Esophagus muscularis mucosa (tissue), 4 donors: ENCODE measurements at places on chromosomes 13 and 19.

DNA sequence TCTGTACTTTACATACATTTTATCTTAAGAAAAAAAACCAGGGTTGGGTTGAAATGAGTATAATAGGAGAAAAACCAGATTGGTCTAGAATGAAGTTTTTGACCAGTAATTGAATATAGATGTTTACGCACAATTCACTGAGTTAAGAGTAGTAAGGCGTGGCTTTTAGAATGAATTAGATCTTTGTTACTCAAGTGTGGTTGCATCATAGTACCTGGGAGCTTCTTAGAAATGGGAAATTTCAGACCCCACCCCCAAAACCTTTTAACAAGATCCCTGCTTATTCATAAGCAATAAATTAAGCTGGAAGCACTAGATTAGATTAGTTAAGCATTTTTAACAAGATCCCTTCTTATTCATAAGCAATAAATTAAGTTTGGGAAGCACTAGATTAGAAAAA lies 28.7 kb upstream of the LMO7 start:
- DNase-seq: no peak

DNA sequence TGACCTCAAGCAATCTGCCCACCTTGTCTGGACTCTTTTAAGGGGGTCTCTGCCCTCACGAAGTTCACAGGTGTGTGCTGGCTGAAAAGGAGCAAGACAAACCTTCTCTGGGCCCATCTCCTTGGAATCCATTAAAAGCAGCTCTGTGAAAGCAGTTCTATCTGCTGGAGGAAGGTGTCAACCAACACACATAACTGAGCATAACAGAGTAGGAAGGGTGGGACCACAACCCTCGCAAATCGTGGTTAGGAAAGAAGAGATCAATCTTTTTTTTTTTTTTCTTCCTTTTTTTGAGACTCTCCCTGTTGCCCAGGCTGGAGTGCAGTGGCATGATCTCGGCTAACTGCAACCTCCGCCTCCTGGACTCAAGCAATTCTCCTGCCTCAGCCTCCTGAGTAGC lies 1.4 kb downstream of the SUGP2 start:
- no peak for DNase-seq

- DNase-seq: no peak
Observed at GRCh38 chr13:111449041-111449440, 128.6 kb downstream of the TEX29 start.

DNA sequence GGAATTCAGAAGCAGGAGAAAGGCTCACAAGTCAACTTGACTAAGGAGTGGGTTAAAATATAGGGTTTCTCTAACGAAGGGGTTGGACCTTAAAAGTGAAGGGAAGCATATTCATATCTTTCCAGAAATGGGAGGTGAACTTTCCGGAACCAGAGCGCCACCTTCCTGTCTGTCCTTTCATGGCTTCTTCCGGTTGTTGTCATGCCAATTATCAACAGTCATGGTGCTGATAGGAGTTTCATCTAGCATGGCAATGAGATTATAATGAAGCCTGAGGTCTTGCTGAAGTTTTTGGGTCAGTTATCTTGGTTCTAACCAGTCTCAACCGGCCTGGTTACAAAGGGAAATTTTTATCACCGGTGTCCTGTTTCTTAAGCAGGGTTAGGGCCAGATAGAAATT lies 162.9 kb upstream of the NBEA start:
- no peak for DNase-seq

- peak; percentile 74 for DNase-seq
Observed at GRCh38 chr13:109859216-109859835, 72.9 kb upstream of the IRS2 start.

DNA sequence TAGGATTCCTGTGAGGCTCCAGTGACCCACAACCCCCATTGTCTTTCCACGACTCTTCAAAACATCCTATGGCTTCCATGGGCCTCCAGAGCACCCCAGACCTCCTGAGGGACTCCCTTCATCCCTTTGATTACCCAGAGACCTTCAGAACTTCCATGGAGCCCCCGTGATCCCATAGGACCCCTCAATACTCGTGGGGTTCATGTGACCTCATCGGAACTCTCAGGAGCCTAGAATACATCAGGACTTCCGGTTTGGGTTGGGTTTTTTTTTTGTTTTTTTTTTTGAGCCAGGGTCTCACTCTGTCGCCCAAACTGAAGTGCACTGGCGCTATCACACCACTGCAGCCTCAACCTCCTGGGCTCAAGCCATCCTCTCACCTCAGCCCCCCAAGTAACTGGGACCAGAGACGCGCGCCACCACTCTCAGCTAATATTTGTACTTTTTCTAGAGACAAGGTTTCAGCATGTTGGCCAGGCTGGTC lies 774 bp downstream of the ALDH16A1 start:
- DNase-seq: no peak

DNA sequence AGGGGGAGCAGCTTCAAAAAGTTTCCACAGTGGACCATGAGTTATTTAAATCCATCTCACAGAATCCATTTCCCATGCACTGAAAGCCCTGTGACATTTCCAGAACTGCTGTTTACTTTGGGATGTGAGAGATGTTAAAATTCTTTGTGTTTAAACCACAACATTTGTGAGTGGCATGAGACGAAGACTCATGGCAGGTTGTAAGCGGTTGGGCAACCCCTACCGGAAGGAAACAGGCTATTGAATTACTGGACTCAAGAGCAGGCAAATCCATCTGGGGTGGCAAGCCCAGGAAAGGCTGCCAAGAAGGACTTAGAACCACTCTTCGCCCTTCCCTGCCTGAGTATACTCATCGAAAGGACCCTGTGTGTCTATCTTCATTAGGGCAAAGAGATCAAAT lies 22.3 kb upstream of the CLDN10 start:
- DNase-seq: no peak

DNA sequence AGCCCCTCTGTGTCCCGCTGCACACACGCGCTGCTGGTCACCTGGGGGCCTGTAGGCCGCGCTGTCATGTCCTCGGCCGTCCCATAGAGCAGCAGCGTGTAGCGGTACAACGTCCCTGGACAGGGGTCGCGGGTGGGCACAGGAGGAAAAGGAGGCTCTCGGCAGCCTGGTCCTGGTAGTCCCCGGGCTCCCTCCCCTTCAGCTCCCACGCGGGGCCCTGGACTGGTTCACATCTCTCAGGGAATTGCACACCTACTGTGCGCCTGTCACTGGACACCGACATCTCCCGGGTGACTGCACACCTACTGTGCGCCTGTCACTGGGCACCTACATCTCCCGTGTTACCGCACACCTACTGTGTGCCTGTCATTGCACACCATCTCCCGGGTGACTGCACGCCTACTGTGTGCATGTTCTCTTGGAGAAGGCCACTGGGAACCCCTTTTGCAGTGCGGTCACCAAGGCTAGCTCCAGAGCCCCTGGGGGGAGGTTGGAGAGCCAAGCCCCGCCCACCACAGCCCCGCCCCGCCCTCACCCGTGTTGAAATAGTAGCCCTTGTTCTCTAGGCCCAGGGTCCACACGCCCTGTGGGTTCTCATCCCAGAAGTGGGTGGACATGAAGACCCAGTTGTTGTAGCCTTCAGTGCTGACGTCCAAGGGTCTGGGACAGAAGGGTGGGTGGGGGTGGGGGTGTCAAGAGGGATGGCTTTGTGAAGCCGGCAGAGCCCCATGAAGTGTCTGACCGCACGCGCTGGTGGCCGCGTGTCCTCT lies 3.5 kb upstream of the C19orf25 start:
- DNase-seq: no peak

DNA sequence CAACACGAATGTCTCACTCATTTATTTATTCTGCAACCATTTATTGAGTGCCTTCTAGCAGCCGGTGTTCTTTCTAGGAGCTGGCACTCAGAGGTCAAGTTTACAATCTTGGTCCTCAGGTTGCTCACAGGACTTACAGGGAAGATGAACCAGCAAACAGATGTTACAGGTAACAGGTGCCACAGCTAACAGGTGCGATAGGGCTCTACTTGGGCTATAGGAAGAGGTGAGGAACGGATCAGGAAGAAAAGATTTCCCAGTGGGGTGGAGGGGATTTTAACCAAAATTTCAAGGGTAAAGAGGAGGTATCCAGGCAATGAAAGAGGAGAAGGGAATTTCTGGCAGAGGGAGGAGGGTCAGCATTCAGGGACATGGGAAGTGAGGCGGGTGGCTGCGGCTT lies 87.3 kb upstream of the FARP1 start:
- DNase-seq: no peak

GRCh38 chr13:109483284-109483683 lies 303.1 kb downstream of the IRS2 start:
- DNase-seq: peak; percentile 66
